ENCODE measurements at places on chromosomes 2 and 18.

DNA sequence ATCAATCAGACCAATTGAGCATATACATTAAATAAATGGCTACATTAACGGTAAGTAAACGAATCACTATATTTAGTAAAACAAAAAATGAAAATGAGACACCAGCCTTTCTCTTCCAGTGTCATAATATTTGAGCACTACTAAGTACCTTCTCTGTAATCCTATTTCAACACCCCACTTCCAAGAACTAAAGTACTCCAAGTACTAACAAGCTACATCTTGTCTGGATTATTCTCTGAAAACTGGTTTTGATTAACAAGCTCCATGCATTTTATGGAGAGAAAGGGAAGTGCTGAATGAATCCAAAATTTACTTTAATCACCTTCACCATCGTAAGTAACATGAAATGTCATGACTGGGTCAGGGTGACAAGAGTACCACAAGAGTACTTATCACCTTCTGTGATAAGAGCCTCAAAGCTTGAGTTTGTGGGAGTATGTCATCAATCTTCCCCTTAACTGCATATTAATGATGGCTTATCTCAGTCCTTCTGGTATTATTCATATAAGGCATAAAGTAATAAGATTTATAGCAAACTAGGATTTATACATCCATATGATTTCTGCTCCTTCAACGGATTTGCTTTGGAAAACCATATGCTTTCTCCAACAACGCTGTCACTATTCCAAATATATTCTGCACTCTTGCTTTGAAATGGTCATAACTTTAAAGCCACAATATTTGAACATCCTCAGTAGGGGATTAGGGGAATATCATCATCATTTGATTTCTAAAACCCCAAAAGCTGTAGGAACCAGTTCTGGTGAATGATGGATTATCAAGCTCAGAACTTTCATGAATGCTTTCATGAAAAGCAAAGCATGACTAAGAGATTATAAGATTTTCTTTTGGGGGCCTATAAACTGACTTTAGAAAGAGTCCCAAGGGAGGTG lies 127.0 kb downstream of the ANTXR1 start:
- no peak for DNase-seq

GRCh38 chr18:43271593-43272432 lies 5.5 kb downstream of the SYT4 start:
- DNase-seq, result peak; percentile 6

GRCh38 chr2:10447300-10447894 lies 730 bp downstream of the ODC1 start:
- no peak for DNase-seq

DNA sequence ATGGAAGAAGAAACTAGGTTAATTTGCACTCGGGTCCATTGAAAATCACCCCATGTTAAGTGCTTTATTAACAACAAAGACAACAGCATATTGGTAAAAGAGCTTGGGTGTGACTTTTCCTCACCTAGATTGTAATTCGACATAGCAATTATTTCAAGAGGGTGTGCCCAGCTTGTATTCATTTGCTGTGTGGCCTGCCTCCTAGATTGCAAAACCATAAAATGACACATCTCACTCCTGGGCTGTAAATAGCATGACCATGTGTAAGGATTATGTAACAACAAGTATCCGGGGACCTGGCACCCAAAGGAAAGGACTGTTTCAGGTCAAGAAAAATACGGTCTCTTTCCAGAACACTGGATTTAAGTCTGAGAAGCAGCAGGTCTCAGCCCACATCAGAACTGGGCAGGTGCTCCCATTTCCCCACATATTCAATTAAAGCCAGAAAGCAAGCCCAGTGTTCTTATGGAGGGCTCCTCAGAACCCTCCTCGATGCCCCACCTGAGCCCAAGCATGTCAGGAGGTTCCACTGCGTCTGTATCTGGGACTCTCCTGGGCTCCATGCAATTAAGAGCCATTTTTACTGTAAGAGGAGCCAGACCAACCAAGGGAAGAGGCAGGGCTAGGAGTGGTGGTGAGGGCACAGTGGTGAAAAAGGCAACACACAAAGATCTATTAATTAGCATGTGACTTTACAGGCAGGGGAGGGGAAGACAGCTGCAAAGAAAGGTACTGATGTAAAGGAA lies 39.2 kb downstream of the MREG start:
- DNase-seq, result peak; percentile 37

- no peak for DNase-seq
Observed at GRCh38 chr18:40673150-40673549, 1281.9 kb upstream of the PIK3C3 start.

- no peak for DNase-seq
Observed at GRCh38 chr2:157463002-157463401, 19.1 kb upstream of the CYTIP start.

DNA sequence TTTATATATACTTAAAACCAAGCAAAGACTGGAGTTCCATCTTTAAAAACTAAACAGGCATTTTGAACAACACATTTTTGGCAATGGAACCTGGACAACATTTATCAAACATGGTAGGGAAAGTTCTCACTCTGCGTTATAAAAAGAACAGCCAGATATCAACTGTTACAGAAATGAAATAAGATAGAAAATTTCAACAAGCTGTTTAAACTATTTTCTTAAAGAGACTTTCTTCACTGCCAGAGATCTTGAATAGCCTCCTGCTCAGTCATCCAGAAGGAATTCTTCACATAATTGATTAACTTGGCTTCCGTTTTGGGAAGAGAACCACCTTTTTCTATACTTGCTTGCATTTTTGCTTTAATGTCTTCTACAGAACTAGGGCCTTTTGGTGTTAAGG lies 166.0 kb upstream of the PIK3C3 start:
- no peak for DNase-seq

DNA sequence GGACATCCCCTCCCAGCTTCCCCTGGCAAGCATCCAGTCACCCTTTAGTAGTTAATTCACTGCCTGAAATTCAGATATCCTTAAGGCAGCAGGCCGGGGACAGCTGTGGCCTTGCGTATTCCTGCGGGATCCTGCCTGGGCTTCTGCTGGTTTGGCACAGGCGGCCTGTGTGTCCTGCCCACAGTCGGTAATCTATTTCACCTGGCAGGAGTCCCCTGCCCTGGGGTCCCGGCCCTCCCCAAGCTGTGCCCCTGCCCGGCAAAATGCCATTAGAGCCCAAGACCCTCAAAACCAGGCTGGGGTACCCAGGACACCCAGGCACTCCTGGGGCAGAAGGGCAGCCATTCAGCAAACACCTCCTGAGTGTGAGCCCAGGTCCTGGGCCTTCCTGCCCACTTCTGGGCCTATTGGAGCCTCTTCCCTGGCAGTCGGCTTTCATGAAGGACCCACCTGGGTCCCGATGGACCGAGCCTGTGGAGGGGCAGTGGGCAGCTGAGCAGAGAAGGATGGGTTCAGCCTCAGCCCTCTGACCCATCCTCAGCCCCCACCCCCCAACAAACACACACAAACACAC lies 11.6 kb downstream of the CROCC2 start:
- no peak for DNase-seq

GRCh38 chr18:10751653-10752052 lies 225.8 kb downstream of the NAPG start:
- no peak for DNase-seq

DNA sequence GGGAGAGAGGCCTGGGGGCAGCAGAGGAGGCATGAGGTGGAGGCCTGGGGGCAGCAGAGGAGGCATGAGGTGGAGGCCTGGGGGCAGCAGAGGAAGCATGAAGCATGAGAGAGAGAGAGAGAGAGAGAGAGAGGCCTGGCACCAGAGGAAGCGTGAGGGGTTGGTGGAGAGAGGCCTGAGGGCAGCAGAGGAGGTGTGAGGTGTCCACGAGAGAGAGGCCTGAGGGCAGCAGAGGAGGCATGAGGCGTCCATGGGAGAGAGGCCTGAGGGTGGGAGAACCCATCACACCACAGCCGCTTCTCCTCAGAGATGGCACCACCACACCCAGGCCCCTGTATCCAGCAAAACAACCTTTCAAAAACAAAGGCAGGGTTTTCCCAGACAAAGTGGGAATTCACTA lies 55.7 kb upstream of the KCNG2 start:
- DNase-seq, result no peak

DNA sequence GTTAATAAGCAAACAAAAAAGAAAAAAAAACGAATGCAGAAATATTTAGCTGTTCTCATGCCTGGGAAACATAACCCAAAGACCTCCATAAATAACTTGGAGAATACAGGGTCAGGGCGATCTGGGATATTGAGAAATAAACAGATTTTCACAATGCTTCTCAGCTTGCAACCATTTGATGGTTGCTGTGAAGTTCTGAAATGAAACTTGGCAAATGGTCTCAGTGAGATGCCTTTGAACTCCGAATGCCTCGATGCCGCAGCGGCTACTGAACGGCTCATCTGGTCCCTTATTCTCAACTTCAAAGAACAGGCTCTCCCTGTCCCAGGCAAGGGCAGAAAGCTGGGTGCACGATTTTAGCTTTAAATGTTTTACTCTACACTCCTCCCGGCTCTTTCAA lies 78.1 kb downstream of the ZNF516 start:
- no peak for DNase-seq
